Stimulated activated CD8-positive, alpha-beta memory T cell treated with anti-CD3 and anti-CD28 coated beads, Interleukin-12 subunit alpha, Interleukin-12 subunit beta, amount 100 ng/mL, for 4 hours (primary cell): ENCODE measurements at places on chromosomes 4 and X.

DNA sequence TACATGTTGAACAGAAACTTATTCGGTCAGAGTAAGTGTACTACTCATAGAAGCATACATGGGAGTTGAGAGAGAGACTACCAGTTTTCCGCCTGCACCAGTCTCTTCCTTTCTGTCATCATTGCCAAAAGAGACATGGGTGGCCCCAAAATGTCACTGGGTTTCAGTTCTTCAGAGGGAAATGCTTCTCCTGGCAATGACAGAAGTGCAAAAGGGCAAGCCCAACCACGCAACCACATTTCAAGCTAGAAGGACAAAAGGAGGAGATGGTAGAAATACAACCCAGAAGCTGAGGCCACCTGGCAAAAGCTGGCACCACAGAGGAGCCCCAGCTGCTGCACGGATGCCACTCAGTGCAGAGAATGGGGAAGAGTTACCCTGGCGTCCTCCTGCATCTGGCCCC lies 320.1 kb downstream of the BCOR start:
- no peak for DNase-seq

GRCh38 chr4:38242822-38243387 lies 282.7 kb downstream of the PTTG2 start:
- no peak for DNase-seq

- no peak for DNase-seq
Observed at GRCh38 chr4:112083587-112084347, 61.5 kb upstream of the FAM241A start.

DNA sequence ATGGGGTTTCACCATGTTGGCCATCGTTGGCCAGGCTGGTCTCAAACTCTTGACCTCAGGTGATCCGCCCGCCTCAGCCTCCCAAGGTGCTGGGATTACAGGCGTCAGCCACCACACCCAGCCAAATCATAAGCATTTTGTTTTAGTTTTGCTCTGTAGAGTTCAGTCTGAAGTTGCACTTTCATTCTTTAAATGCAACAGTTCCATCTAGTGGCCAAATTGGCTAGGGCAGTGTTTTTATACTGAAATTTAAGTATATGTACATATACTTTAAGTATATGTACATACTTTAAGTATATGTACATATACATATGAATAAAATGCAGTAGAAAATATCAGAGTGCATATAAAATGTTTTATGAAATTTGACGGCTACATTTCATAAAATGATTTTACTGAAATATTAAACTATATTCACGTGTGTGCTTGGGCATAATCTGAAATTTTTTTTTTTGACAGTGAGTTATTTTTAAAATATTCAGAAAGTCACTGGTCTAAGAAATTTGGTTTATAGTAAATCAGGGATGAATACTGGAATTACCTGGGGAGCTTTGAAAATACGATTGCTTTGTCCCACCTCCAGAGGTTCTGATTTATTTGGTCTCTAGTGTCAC lies 145.5 kb downstream of the NWD2 start:
- DNase-seq = no peak

- DNase-seq = no peak
Observed at GRCh38 chr4:169142391-169142790, 128.4 kb downstream of the SH3RF1 start.

GRCh38 chr4:139808381-139808807 lies 142.8 kb downstream of the MGST2 start:
- DNase-seq = no peak

GRCh38 chrX:106905064-106905708 lies 2.0 kb upstream of the RIPPLY1 start:
- DNase-seq = no peak

DNA sequence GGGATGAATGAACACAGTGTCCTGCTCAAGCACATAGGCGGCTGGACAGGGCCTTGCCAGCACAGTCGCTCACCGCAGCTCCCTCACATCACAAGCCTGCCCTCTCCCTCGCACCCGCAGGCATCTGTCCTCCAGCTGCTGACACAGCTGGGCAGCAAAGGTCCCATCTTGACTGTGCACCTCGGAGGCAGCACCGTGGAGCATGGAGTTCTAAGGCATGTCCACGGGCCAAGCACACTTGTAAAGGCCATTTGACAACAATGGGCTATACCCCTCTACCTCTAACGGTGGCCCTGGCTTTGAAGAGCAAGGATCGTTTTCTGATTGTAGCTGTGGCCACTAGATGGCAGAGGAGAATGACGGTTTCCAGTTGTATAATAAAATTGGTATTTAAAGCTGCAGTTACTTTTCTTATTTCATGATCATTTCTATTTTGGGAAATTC lies 53.8 kb downstream of the APLN start:
- DNase-seq = no peak
